ENCODE measurements at places on chromosomes 1 and 21.
A peak's percentile ranks its signal among the peaks of the same experiment; 100 is the strongest.

DNA sequence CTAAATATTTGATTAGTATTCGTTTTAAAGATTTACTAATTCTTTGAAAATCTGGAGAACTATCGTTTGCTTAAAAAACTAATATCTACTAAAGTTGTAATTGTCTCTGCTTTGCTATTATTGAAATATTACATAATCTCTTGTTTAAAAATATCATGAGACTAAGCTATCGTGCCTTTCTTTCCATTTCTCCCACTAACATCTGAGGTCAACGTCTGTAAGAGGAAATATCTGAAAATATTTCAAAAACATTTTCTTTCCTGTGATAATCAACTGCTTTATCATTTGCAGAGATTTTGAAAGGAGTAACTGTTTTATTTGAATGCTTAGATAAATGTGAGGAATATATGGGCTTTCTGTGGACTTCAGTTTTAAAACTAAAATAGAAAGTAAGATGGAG, 694.1 kb downstream of the USP25 start:
- no peak for DNase-seq

- DNase-seq, result no peak
Measured at GRCh38 chr1:56516539-56517252, 62.7 kb downstream of the PLPP3 start.

DNA sequence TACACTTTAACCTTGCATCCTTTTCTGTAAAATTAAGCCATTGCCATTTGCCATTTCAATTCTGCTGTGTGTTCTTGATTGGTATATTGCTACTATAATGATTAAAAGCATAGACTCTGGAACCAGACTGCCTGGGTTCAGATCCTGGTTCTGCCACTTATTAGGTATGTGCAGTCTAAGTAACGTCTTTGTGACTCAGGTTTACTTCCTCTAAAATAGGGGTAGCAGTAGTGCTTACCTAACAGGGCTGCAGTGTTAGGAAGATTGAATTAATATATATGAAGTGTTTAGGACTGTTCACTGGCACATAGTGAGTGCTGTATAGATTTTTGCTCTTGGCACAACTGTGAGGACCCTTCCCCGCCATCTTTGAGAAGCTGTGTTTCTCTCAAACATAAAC, 4.4 kb downstream of the CDC42 start:
- no peak for DNase-seq

DNA sequence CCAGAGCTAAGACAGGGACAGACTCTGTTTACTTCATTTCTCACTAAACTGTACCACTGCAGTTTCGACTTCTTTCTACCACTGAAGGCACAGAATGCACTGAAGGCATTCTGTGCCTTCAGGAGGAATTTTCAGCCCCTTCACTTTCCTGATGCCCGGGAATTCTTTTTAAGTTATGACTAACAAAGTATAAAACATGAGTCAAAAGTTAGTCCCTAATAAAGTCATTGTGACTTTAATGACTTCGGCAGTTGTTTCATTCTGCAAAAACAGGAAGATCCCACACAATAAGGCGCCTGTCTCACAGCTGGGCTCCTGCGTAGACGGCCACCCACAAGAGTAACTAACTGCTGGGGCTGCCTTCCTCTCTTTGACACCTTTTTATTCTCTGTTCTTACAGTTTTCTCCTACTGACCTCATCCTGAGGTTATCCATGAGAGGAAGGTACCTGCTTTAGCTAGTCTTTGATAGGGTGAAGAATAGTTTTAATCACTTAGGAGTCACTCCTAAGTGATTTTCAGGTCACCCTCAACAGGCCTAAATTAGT, 183.9 kb upstream of the SGIP1 start:
- DNase-seq, result peak; percentile 72

- no peak for DNase-seq
Measured at GRCh38 chr1:239719642-239720258, 333.4 kb downstream of the CHRM3 start.

DNA sequence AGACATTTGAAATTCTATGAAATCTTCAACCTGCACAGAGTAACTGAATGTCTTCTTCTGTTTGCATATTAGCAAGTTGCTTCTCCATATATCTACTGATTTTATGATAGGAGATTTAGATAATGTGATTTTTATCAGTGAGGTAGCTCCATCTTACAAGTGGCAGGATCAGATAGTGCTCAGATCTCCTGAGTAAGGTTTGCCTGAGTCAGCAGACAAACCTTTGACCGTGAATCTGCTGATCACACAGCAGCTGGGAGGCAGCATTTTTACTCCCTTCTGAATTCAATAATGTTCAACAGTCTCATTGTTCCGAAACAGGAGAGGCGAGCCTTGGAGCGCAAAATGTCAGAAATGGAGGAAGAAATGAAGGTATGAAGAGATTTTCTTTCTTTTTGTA, 141.4 kb downstream of the SYT2 start:
- DNase-seq, result no peak

DNA sequence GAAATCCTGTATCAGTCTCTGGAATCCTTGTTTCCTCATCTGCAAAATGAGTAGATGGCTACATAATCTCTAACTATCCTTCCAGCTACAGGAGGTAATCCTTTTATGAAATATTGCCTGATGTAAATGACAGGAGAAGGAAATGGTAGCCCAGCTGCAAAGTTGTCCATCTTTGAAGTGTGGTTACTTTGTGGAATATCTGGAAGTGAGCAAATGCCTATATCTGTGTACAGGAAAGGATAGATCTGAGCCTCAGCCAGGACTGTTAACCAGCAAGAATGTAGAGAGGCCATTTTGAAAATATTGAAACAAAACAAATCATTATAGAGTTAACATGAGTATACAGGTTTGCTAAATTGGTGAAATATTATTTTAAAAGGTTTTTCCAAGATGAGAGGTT, 74.8 kb upstream of the BMP8A start:
- no peak for DNase-seq

DNA sequence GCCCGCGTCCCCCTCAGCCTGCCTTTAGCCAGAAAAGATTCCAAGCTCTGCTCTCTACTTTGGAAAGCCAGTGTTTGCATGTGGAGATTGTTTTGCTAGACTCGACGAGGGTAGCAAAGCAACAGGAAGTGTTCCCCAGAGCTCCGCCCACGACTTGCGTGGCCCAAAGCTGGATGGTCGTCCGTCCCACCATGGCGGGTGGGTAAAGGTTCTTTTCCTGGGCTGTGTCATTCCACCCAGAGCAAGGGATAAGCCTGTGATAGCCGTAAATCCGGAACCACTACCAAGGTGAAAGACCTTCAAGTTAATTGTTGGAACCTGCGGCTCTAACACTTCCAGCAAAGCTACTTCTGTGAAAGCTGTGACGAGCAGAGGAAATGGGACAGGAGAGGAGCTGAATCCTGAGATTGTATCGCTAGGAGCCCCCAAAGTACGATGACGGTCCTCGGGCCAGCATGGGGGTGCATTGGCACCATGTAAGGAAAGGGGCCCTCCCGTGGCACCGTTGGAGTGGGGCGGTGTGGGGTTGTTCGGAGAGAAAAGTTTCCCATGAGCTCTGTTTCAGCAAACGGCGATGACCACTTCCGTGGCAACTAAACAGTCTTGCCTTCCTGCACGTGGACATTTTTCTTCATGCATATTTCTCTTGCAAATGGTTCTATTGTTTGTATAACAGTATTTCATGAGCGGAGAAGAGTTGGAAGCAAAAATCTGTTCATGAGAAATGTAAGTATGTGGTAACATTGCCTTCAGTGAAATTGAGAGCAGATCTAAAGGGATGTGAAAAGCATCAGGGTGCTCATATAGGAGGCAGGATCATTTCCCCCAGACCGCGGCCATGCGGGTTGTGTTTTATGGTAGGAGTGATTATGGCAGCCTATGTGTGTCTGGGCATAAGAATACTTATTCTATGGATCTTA, 8.4 kb downstream of the MX2 start:
- peak; percentile 59 for DNase-seq

DNA sequence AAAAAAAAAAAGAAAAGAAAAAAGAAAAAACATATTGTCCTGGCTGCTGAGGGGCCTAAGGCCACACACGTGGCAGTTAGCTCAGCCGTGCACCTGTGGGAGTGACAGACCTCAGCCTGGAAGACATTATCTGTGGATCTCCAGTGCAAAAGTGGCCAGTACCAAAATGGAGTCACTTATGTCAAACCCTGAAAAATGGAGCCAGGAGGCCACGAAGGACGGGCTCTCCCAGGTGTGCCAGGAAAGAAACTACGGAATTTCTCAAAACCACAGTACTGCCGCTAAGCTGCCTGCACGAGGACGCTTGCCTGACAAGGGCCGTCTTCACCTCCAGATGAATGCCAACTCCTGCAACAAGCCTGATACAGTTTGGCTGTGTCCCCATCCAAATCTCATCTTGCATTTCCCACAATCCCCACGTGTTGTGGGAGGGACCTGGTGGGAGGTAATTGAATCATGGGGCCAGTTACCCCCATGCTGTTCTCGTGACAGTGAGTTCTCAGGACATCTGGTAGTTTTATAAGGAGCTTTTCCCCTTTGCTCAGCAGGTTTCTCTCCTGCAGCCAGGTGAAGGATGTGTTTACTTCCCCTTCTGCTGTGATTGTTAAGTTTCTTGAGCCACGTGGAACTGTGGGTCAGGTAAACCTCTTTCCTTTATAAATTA, 5.3 kb upstream of the MIB2 start:
- DNase-seq, result no peak

GRCh38 chr1:172185211-172185610, 235.3 kb upstream of the C1orf105 start:
- no peak for DNase-seq

- no peak for DNase-seq
Measured at GRCh38 chr21:30515681-30516080, 13.7 kb upstream of the KRTAP19-5 start.

- peak; percentile 42 for DNase-seq
Measured at GRCh38 chr1:24562625-24563024, 6.7 kb downstream of the NCMAP start.

DNA sequence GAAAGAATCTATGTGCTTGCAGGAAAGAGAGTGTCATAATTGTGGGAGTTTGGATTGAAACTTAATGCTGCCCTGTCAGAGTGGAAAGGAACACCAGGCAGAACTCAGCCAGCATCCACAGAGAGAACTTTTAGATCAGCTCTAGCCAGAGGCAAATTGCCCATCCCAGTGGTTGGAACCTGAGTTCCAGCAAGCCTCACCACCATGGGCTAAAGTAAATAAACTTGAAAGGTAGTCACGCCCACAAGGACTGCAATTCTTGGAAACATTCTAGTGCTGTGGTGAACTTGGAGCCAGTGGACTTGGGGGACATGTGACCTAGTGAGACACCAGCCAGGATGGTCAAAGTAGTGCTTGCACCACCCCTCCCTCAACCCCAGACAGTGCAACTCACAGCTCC, 571.6 kb downstream of the LRRIQ3 start:
- DNase-seq, result no peak

DNA sequence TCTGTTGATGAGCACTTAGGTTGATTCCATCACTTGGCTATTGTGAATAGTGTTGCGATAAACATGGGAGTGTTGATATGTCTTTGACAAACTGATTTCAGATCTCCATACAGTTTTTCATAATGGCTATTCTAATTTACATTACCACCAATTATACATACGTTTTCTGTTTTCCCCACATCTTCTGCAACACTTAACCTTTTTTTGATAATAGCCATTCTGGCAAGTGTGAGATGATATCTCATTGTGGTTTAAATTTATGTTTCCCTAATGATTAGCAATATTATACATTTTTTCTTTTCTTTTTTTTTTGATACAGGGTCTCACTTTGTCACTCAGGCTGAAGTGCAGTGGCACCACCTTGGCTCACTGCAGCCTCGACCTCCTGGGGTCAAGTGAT, 17.0 kb downstream of the SNRPE start:
- no peak for DNase-seq

- DNase-seq, result no peak
Measured at GRCh38 chr1:204894031-204894430, 23.4 kb downstream of the NFASC start.

DNA sequence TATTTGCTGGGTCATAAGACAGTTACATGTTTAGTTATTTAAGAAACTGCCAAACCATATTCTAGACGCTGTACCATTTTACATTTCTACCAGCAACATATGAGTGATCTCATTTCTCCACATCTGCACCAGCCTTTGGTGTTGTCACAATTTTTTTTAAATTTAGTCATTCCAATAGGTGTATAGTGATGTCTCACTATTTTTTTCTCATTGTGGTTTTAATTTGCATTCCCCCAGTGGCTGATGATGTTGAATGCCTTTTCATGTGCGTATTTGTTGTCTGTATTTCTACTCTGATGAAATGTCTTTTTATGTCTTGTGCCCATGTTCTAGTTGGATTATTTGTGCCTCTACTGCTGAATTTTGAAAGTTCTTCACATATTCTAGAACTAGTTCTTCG, 38.4 kb downstream of the NFASC start:
- no peak for DNase-seq

- no peak for DNase-seq
Measured at GRCh38 chr1:88892357-88892877, 1.1 kb upstream of the GTF2B start.

- DNase-seq, result no peak
Measured at GRCh38 chr1:162660574-162660973, 28.3 kb downstream of the DDR2 start.

- DNase-seq, result no peak
Measured at GRCh38 chr1:216686860-216687766, 36.1 kb downstream of the ESRRG start.

- DNase-seq, result no peak
Measured at GRCh38 chr1:60055336-60055735, 18.2 kb downstream of the C1orf87 start.

GRCh38 chr1:193555662-193556441, 369.4 kb upstream of the B3GALT2 start:
- DNase-seq, result no peak

DNA sequence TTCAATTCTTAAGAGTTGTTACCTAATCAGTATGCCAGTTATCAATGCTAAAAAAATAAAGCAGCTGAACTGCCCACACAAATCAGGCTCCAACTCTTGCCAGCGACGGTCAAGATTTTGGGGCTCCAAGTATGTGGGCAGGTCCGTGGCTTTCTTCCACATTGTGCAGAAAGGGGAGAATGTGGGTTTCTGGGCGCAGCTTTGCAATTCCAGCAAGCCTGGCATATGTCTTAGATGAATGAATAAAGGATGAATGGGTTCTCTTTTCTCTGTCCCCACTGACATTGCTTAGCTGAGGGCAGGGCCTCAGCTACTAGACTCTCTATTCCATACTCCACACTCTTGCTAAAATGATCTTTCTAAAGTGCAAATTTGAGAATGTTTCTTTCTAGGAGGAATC, 42.4 kb downstream of the NENF start:
- no peak for DNase-seq

DNA sequence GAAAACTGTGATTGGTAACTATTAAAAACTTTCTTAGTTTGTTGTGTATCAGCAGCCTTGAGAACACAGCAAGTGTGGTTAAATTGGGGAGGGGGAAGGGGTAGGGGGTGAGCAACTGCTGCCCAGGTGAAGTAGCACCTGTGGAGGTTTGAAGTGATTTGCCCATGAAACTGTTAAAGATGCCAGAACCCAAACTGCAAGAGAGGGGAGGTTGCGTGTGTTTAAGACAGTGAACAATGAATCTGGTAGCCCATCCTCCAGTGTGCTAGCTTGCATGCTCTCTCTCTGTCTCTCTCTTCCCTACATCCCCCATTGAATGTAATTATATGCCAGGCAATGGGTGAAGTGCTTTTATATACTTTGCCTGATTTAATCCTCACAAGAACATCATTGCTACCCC, 154.7 kb downstream of the RUNX1 start:
- DNase-seq, result no peak

Data from sciatic nerve (tissue), 2 donors.